ENCODE measurements at places on chromosomes 16 and 17. TPM values are rescaled to one million over a fixed set of nuclear protein-coding genes. Genes with fewer than 3 reads are reported as not detected.

CCDC92B gene
- total RNA-seq = not detected

CYGB gene
- total RNA-seq = 9.5 TPM

GRCh38 chr17:47797797-47798196 lies 23.8 kb downstream of the OSBPL7 start:
- no peaks in the 10 kb centered on the region for H3K4me1 ChIP-seq
- DNase-seq = no peak
- H3K27ac ChIP-seq = no peak overlapping the region
- peaks cover 23% of the 10 kb centered on the region for H3K27me3 ChIP-seq

DNA sequence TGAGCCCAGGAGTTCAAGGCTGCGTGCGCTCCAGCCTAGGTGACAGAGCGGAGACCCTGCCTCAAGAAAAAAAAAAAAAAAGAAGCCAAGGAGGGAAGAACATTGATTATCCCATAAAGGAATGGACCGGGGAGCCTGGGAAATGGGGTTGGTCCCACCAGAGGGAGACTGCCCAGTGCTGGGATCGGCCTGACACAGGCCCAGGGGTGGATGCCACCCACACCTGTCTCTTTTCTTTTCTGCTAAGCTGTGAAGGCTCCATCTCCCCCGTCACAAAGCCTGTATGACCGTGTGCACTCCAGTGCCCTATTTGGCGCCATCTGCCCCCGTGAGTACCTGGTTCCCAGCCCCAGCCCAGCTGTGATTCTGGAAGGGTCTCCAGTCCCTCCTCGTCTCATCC lies 15.7 kb downstream of the UBALD1 start:
- H3K4me1 ChIP-seq = peaks cover 5% of the 10 kb centered on the region
- no peak for DNase-seq
- peaks cover 34% of the 10 kb centered on the region for H3K27me3 ChIP-seq

- no peaks in the 10 kb centered on the region for H3K27me3 ChIP-seq
- H3K4me3 ChIP-seq = no peak overlapping the region
- H3K36me3 ChIP-seq = no peaks in the 10 kb centered on the region
- no peaks in the 10 kb centered on the region for H3K4me1 ChIP-seq
- no peak for DNase-seq
Measured at GRCh38 chr16:73771196-73772064, 525.2 kb upstream of the PSMD7 start.

- no peaks in the 10 kb centered on the region for H3K4me1 ChIP-seq
- no peak overlapping the region for H3K27ac ChIP-seq
- H3K27me3 ChIP-seq = no peaks in the 10 kb centered on the region
- no peak overlapping the region for H3K4me3 ChIP-seq
- DNase-seq = no peak
- H3K36me3 ChIP-seq = peaks cover 84% of the 10 kb centered on the region
Measured at GRCh38 chr16:8818504-8819270, 21.0 kb downstream of the PMM2 start.

DNA sequence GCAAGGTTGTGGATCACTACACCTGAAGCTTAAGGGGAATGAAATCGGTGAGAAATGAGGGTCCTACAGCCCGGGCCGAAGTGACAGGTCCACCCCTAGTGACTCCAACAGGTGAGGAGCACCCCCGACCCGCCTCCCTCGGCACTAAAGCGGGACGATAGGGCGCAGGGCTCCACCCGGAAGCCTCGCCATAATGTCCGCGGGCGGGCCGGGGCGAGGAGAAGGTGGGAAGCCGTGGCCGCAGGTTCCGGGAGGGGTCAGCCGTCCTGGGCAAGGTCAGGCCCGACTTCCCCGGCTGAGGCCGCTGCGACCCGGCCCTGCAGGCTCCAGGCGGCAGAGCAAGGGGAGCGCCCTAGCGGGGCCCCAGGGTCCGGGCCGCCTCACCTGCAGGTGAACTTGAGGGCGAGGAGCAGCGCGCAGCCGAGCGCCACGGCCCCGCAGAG lies 543 bp downstream of the TXNDC11 start:
- no peaks in the 10 kb centered on the region for H3K27me3 ChIP-seq
- DNase-seq = peak; percentile 80
- H3K4me1 ChIP-seq = peaks cover 43% of the 10 kb centered on the region
- H3K27ac ChIP-seq = peak overlapping the region; percentile 99
- peaks cover 13% of the 10 kb centered on the region for H3K36me3 ChIP-seq

- H3K4me3 ChIP-seq = no peak overlapping the region
- no peaks in the 10 kb centered on the region for H3K4me1 ChIP-seq
- no peak overlapping the region for H3K27ac ChIP-seq
- H3K36me3 ChIP-seq = no peaks in the 10 kb centered on the region
Measured at GRCh38 chr17:6393351-6393952, 41.5 kb downstream of the AIPL1 start.

- H3K4me3 ChIP-seq = no peak overlapping the region
- H3K27me3 ChIP-seq = no peaks in the 10 kb centered on the region
- H3K36me3 ChIP-seq = no peaks in the 10 kb centered on the region
Measured at GRCh38 chr17:81233811-81234505, 4.9 kb downstream of the TEPSIN start.

DNA sequence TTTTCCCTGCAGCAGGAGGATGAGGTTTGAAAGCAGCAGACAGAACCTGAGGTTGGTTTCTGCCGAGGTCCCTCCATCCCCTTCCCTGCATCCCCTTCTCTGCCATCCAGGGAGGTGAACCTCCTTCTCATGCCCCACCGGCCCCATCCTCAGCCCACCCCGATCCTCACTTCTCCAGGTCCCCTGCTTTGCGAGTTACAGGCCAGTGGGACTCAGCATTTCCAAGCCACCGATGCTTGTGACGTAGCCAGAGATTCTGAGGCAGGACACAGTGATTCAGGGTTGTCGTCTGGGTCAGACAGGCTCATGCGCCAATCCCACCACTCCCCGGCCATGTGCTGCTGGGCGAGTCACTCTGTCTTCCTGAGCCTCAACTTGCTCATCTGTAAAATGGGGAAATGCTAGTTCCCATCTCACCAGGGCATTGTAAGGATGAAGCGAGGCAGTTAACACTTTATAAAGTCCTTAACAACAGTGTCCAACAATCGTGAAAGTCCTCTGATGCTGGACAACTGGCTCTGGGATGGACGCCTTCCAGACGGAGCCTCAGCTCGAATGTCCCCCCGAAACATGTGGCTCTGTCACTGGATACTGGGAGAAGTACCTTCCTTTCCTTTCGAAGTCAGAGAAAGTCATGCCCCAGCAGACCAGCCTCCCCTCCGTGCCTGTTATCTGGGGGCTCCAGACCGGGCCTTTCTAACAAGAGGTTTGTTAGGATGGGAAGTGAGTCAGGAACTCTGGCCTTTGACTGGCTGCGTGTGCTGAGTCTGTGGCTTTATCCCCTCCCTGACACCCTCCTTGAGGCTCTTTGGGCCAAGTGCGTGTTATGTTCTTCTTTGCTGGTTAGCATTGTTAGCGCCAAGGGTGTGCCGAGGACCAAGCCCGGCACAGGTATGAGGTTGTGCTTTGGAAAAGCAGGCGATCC lies 21.9 kb downstream of the SEC14L5 start:
- no peak overlapping the region for H3K4me3 ChIP-seq
- H3K4me1 ChIP-seq = peaks cover 24% of the 10 kb centered on the region
- H3K27ac ChIP-seq = peak overlapping the region; percentile 80
- DNase-seq = no peak
- no peaks in the 10 kb centered on the region for H3K27me3 ChIP-seq

DNA sequence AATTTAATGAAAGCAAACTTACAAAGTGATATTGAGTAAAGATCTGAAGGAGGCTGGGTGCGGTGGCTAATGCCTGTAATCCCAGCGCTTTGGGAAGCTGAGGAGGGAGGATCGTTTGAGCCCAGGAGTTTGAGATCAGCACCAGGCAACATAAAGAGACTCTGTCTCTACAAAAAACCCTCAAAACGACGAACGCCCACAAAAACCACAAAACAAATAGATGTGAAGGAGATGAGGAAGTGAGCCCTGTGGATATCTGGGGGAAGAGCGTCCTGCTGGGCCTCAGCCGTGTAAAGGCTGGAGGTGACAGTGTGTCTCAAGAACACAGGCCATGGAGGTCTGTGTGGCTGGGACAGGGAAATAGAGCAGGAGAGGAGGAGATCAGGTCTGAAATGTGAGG lies 68.8 kb downstream of the ITFG1 start:
- no peak overlapping the region for H3K27ac ChIP-seq
- DNase-seq = no peak
- H3K27me3 ChIP-seq = no peaks in the 10 kb centered on the region
- H3K4me1 ChIP-seq = peaks cover 23% of the 10 kb centered on the region
- H3K4me3 ChIP-seq = no peak overlapping the region

DNA sequence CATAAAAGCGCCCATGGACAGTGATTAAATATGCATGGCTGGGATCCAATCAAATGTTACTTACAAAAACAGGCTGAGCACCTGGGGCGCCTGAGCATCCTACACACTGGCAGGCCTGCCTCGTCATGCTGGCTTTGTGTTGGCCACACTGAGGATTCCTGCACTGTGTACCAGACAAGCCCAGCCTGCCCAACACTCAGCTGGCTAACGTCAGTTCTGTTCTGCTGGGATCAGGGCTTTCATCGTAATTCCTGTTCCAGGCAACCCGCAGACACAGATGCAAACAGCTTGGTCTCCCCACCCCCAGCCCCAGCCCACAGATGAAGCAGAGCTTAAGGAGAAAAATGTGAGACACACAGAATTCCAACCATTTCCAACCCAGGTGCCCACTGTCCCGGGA lies 30.7 kb downstream of the PIMREG start:
- no peaks in the 10 kb centered on the region for H3K36me3 ChIP-seq
- H3K27me3 ChIP-seq = no peaks in the 10 kb centered on the region
- H3K4me3 ChIP-seq = no peak overlapping the region
- H3K27ac ChIP-seq = no peak overlapping the region

DNA sequence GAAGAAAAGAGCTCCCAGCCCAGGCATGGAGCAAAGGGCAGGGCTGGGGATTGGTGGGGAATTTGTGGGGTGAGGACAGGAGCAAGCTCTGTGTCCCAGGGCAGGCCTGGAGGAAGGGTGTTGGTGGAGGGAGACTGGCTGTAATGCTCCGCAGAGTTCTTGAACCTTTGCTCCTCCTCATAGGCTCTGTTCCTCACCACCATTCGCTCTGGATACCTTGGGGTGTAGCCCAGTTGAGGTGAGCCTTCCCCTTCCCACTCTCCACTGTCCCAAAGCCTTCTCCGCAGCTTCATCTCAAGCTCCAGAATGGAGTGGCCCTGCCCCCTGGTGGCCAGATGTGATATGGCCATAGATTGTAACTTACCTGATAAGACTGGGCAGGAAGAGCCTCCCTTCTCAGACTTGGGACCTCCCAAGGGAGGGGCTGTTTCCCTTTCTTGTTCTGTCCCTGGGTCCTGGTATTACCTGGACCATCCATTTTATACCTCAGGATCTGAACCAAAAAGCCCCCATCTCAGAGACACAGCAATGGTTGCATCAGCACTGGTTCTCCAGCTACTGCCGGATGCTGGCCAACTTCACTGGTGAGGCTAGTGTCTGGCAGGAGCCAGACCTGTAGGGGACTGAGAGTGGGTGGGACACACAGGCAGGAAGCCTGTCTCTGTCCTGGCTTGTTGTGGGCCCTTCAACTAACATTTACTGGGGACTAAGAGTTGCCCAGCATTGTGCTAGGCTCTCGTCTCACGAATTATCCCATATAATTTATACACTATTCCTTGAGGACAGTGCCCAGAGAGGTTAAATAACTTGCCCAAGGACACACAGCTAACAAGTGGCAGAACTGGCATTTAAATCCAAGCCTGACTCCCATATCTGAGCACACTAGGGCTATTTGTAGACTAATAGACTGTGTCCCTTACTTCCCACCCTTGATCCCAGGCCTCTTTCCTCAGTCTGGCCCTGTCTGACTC lies 19.1 kb upstream of the STAC2 start:
- DNase-seq = peak; percentile 90
- no peak overlapping the region for H3K27ac ChIP-seq
- no peaks in the 10 kb centered on the region for H3K27me3 ChIP-seq
- no peak overlapping the region for H3K4me3 ChIP-seq
- no peaks in the 10 kb centered on the region for H3K36me3 ChIP-seq
